ENCODE measurements at places on chromosomes 7 and 10. TPM values are rescaled to one million over a fixed set of nuclear protein-coding genes. Genes with fewer than 3 reads are reported as not detected.

The TDRD1 gene
- total RNA-seq: 1.1 TPM

- no peak for DNase-seq
Observed at GRCh38 chr7:50312250-50313162, 8.0 kb downstream of the IKZF1 start.

The HOXA5 gene
- 0.96 TPM for total RNA-seq

- no peak for DNase-seq
Observed at GRCh38 chr10:49080965-49081364, 34.4 kb downstream of the VSTM4 start.

- DNase-seq: no peak
Observed at GRCh38 chr7:141646826-141647480, 55.0 kb downstream of the DENND11 start.

The DENND2A gene
- 9.2 TPM for total RNA-seq

DNA sequence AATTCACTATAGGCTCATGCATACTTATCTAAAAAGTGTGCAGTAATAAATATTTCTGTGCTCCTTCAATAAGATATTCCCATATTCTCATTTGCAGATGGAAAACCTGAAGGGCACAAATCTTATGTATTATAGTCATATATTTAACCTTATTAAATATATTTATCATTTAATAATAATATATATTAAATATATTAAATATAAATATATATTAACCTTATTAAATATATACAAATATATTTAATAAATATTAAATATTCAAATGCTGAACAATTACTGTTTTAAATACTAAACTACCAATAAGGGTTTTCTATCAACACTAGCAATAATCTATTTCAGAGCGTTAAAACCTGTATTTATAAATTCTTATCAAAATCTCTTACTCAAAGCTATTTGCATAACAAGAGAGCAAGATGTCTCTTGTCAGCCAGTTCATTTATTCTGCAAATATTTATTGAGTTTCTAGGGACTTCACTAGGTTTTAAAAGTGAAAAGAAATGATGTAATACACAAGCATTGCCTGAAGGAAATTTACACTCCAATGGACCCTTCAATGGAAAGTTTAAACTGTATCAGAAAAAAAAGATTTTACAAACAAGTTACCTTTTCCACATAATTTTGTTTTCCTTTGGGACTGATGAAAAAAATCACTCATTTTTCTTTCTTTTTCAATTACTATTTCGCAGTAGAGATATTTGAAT lies 159.2 kb downstream of the AGMO start:
- no peak for DNase-seq

The KNDC1 gene
- 1.8 TPM for total RNA-seq

The NUTM2D gene
- total RNA-seq: 4.9 TPM

The OSBPL3 gene
- 4.8 TPM for total RNA-seq

DNA sequence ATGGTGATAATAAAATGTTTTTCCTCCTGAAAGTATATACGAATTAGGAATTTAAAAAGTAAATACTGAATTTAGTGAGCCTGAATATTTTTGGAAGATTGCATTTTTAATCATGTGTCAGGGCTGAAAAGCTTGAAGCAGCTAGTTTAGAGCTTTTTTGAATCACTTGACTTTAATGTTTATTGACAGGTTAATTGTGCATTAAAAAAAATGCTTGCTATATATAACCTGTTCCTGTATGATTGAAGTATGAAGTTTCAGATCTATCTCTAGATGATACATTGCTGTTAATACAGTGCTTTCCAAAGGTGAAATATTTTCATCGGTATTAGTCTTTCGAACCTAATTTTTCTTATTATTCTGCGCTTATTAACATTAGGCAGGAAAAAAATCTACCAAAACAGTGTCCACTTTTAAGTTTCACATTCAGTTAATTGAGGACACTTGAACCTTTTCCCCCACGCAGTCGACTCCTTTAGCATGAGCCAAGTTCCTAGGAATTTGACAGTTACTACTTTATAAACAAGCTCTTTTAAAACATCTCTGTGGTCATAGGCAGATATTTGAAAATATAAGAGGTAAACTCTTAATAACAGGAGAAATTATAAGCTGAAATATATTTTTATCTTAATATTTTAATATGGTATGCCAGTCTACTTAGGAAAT lies 187.1 kb downstream of the MLLT10 start:
- DNase-seq: no peak

- DNase-seq: no peak
Observed at GRCh38 chr7:135731-136645, 56.4 kb upstream of the FAM20C start.

DNA sequence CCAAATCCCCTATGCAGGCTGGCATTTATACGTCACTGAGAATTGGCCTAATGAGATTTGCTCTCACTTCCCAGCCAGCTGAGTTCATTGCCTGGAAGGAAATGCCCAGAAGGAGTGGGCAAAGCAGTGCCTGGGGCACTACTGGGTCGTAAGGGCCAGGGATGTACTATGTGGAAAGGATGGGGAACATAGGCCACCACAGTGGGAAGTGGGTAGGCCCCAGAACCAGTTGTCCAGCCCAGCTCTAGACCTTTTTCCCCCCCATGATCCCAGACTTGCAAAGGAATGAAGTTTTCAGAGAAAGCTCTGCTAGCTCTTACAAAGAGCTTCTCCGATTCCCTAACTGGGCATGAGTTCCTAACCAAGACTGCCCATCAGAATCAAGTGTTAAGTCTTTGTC lies 13.9 kb downstream of the TRPV5 start:
- DNase-seq: no peak

DNA sequence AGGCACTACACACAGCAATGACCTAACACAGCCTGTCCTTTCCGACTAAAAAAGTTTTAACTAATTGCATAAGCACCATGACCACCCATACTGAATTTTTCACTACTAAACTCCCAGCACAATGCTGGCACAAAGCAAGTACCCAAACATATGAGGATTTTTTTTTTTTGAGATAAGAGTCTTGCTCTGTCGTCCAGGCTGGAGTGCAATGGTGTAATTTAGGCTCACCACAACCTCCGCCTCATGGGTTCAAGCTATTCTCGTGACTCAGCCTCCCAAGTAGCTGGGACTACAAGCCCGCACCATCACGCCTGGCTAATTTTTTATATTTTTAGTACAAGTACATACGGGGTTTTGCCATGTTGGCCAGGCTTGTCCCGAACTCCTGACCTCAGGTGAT lies 5.1 kb downstream of the UBE2H start:
- DNase-seq: no peak

DNA sequence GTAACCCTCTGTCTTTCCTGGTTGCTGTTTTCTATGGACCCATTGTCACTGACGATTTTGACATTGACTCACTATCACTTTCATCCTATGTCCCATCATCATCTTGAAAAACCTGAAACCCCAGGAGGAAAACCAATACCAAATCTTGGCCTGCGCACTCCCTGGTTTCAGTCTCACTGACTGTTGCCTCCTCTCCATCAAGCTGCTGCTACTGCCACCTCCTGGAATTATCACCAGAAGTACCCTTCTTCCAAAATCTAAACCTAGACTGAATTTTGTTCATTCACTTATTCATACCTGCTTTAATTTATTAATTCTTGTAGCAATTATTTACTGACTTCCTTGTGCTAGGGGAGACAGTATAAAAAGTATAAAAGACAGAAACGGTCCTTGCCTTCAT lies 44.5 kb upstream of the ACBD5 start:
- DNase-seq: no peak

The CC2D2B gene
- total RNA-seq: 0.98 TPM

- no peak for DNase-seq
Observed at GRCh38 chr7:139034855-139035585, 822 bp downstream of the ZC3HAV1L start.

GRCh38 chr7:134757938-134758337 lies 21.5 kb upstream of the CALD1 start:
- DNase-seq: no peak

DNA sequence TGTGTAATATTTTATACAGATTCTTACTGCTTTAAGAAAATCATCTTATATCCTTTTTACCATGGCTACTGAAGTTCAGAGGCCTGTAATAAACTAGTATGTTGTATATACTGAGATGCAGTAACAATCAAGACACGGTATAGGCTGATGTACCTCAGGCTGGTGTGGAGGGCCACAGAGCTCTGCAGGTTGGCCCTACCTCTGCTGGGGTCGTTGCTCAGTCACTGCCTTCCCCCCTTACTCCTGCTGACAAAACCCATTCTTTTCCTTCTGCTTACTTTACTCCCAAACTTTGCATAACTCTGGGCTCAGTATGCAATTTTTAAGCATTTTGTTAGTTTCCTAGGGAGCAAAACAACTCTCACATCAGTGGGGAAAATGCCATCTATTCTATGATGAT lies 200.1 kb upstream of the FOXP2 start:
- DNase-seq: no peak

The LRRD1 gene
- total RNA-seq: not detected

The RNF133 gene
- total RNA-seq: not detected

- no peak for DNase-seq
Observed at GRCh38 chr7:156833312-156833711, 59.7 kb downstream of the LMBR1 start.

The LIPF gene
- total RNA-seq: not detected

- no peak for DNase-seq
Observed at GRCh38 chr10:114172776-114173602, 1.0 kb downstream of the CCDC186 start.

The MYPN gene
- 93.5 TPM for total RNA-seq

DNA sequence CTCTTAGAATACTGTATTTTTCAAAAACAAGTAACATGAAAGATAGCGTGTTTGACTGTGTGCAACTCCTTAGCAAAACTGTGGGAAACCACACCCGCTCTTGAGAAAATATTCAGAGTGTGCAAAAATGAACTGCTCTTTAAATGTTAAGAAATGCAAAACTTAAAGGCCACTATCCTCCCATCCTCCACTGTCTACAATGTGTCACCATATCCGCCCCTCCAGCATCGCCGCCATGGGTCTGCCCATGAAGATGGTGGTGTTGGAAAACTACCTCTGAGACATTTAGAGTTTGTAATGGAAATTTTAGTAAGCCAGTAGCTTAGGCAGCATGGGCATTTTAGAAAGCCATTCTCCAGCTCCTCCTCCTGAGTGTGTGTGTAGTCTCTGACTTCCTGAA lies 20.1 kb upstream of the NMT2 start:
- DNase-seq: no peak

The EPDR1 gene
- total RNA-seq: 36.3 TPM

Measured in right atrium auricular region (tissue), 2 donors.